CD4-positive, alpha-beta T cell treated with Interleukin-1 beta for 1 hour (primary cell): ENCODE measurements at places on chromosomes 5 and 9.

DNA sequence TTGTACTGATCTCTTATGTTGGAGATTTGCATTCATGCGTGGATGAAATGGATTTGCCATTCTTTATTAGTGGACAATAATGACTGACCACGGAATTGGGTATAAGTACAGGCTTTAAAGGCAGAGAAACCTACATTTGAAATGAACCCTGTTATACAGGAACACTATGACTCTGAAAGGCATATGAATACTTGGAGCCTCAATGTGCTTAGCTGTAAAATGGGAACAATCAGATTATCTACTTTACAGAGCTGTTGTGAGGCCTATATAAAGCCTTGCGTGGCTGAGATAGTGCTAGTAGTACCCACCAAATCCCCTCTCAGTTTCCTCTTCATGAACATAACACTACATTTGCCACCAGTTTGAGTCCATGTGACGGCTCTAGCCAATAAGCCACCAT, 18.9 kb upstream of the MGAT1 start:
- no peak for DNase-seq

DNA sequence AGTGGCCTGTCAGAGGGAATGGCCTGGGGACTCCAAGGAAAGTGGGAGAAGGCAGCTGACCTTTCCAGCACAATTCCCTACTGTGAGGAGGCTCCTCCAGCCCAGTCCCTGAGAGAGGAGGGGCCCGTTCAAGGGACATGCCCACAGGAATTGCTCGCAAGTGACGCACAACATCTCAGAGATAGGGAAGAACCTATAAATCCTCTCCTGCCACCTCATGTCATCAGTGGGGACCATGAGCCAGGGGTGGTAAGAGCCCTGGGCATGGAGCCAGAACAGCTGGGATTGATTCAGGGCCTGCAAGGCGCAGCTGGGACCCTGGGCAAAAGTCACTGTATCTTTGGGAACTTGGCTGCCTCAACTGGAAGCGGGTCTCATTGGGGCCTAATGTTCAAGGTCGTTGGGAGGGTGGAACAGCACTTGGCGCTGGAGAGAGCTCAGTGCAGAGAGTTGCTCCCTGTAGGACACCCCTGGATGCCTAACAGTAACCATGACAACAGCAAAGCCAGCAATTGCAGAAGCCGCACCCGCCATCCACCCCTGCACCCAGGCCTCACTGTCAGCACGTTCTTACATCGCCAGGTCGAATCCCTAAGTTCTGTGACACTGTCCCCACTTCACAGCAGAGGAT, 41.3 kb upstream of the ORM1 start:
- no peak for DNase-seq

DNA sequence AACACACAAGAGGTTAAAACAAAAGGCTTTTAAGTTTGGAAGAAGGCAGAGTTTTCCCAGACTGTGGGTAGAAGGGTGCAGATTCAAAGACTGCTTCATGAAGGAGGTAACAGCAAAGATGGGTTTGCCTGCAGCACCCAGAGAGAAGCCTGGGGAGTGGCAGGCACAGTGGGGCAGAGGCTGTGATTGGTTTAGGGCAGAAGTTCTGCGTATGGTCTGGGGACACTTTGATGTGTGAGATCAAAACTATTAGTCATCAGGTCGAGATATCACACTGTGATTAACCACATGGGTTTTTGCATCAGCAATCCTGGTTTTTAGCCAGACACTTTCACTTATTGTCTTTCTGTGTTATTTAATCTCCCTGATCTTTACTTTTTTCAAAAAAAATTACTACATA, 188.8 kb upstream of the GLRA1 start:
- peak; percentile 60 for DNase-seq

DNA sequence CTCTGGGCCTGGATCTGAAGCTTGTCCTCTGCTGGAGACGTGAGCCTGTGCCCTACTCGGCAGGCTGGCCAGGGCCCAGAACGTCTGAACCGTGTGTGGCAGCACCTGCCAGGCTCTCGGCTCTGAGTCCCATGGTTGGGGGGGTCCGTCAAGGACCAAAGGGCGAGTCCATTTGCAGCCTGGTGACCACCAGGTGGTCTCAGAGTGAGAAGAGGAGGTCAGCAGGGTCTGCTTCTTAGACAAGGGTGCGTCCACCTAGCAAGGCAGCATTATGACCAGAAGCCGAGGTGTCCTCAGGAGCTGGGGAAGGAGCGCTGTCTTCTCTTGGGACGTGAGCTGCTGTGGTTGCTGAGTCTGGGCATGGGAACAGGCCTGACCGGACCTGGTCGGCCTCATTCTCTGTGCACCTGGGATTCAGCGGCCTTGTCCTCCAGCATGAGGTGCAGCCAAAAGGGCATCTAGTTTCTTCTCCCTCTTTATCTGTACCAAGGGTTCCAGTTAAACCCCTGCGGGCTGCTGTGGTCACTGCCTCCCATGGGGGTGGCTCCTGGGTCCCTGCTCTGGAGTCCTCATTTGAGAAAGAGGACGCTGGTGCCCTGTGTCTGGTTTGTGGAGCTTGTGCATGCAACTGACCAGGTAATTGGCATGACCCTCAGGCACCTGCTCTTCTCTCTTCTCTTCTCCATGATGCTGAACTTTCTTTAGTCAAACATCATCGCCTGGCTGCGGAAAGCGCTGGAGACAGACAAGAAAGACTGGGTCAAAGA, 14.4 kb downstream of the EXOC3 start:
- no peak for DNase-seq

- no peak for DNase-seq
Measured at GRCh38 chr9:113903514-113904077, 27.5 kb downstream of the ZNF618 start.

GRCh38 chr5:56309262-56309826, 76.2 kb upstream of the ANKRD55 start:
- DNase-seq: no peak

- DNase-seq: no peak
Measured at GRCh38 chr9:33263131-33264002, 1.1 kb downstream of the BAG1 start.

DNA sequence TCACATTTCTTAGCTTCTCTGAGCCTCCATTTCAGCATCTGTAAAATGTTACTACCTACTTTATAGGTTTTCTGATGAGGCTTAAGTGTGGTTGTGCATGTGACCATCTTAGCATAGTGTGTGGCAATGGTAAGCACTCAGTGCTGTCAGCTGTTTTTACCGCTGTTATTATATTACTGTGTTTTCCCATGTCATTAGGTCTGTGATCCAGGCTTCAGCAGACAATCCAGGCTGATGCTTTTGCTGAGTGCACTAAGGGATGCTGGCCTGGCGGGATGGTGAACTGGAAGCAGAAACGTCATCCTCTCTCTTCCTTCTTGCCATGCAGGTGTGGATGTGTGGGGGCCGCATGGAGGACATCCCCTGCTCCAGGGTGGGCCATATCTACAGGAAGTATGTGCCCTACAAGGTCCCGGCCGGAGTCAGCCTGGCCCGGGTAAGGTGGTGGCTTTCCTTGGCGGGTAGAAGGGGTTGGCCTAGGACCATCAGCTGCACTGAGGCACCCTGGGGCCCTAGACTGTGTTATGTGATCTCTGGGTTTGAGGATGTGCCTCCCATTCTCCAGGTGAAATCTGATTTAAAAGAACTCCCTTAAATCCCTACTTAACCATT, 41.9 kb upstream of the SAP30L start:
- no peak for DNase-seq

DNA sequence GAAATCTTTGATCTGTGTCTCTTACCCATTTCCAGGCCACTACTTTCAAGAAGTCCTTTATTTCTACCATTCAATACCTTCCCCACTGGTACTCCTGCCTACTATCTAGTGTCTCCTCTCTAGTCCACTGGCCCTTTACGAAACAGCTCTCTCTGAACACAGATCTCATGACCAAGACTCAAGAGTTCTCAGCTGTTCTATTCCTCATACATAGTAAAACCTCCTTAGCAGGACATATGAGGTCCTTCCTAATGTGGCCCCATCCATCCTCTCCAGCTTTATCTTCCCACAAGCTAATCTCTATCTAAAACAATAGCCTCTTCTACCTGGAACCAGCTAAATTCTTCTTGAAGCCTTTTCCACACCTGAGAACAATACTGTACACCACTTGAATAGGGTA, 2.6 kb downstream of the TEX10 start:
- DNase-seq: no peak

DNA sequence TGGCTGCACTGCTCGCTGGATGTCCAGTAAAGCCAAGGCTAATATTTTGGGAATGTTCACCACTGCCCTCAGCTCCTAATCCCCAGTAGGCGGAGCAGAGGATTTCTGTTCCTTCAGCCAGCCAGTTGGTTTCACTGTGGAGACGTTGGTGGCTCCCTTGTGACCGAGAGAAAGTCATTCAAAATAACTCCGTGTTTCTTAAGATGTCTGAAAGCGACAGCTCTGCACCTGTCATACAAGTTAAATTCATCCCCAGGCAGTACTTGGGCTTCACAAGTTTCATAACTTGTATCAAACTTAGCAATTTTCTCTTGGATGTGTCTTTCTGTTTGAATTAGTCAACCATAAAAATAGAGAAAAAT, 382 bp upstream of the CDKN2B start:
- DNase-seq: no peak

- peak; percentile 13 for DNase-seq
Measured at GRCh38 chr9:34983209-34983608, 6.3 kb upstream of the DNAJB5 start.

- DNase-seq: no peak
Measured at GRCh38 chr5:167701051-167701450, 590.4 kb upstream of the WWC1 start.

DNA sequence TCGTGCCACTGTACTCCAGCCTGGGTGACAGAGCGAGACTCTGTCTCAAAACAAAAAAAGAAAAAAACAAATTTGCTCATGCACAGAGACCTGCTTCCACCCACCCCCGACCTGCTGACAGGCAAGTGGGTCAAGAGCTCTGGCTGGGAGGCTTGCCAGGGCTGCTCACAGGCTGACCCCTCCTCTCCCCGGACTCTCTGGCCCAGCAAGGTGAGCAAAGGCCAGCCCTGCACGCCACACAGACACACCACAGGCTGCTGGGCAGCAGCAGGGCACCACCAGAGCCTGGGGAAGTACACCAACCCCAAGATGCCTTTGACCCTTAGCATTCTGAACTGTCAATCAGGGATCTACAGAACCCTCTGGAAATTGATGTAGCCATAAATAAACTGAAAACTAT, 29.2 kb downstream of the NSUN2 start:
- DNase-seq: no peak

- DNase-seq: no peak
Measured at GRCh38 chr5:169817031-169817430, 163.3 kb downstream of the INSYN2B start.

- no peak for DNase-seq
Measured at GRCh38 chr9:75657015-75657414, 233.5 kb upstream of the PCSK5 start.

GRCh38 chr5:32388432-32389129, 56.0 kb downstream of the ZFR start:
- no peak for DNase-seq

DNA sequence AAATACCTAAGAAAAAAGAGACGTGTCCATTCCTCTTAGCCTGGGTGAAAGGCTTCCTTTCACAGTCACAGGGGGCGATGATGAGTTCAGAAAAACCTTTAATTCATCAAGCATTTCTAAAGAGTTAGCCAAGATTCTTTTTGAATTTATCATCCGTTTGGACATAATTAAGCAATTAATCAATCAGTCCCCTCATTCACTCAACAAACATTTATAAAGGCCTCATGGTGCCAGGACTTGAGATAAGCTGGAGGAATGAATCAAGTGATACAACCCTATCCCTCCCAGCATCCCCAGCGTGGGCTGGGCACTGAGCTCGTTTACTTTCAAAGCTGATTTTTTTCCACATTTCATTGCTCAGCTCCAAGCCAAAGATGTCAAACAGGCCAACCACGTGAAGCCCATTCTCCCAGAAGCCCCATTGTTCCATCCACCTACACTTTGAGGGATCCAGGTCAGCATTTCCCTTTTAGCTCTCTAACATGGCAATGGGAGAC, 140.5 kb downstream of the SLIT3 start:
- no peak for DNase-seq

DNA sequence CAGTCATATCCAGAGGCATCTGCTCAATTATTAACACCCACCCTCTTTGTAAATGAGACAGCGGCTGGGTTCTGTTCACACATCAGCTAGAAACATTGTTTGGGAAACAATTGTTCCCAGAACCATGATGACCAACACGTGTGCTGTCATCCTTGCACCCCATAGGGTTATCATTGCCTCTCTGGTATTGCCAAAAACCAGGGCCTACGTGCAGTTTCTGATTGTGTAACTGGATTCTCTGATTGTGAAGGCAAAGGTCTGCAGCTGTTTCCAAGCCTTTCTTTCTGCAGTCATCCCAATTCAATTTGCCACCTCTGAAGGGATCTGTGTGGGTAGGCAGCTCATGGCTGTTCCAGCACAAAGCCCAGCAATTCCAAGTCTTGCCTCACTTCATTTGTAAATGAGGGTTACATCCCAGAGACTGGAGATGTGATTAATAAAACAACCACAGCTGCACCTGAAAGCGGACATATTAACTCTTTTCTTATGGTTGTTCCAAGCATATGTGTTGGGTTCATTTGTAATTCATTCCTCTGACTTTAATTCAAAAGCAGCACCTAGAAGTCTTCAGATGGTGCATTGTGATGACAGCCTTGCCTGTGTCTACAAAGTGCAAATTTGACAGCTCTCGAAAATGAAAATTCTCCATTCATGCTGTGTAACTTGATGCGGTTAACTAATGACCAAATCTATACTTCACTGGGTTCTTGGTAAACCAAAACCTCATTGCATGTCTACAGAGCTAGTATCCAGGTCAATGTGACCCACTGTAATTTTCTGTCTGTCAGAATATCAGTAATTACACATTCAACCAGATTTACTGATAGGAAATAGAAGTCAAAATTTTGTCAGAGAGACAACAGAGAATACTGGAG, 66.6 kb downstream of the YIPF5 start:
- DNase-seq: no peak
